ENCODE measurements at places on chromosomes 11 and 22.

GRCh38 chr11:27863637-27864036 is 163.4 kb upstream of the BDNF start:
- DNase-seq = no peak

DNA sequence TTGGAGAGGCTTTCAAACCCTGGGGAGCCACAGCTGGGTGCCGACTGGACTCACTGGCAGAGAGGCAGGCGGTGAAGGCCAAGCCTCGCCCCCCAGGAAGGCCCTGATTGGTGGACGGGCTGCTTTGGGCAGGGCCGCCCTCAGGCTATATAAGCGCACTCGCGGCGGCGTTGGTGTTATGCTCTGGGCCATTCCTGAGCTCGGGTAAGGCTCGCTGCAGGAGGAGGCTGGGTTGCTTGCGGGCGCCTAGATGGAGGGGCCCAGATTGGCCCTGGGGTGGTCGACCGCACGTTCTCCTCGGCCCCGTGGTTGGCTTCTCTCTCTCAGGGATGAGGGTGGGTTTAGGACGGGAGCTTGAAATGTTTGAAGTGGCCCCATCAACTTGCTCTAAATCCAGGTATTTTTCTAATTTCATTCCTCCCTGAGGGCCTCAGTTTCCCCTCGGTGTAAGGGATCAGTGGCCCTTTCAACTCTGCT is at the start of gene SPDYC:
Gene SPDYC (plus strand): TSS at position 176 of the 477 bp plus-strand sequence. CDS start 1,125 bp downstream, outside the sequence.
- no peak for DNase-seq

- DNase-seq = no peak
Measured at GRCh38 chr11:79021601-79022000, 419.2 kb downstream of the TENM4 start.

GRCh38 chr11:9815486-9816136 is 151.7 kb downstream of the SWAP70 start:
- no peak for DNase-seq

- no peak for DNase-seq
Measured at GRCh38 chr11:34128824-34129223, 23.4 kb downstream of the NAT10 start.

DNA sequence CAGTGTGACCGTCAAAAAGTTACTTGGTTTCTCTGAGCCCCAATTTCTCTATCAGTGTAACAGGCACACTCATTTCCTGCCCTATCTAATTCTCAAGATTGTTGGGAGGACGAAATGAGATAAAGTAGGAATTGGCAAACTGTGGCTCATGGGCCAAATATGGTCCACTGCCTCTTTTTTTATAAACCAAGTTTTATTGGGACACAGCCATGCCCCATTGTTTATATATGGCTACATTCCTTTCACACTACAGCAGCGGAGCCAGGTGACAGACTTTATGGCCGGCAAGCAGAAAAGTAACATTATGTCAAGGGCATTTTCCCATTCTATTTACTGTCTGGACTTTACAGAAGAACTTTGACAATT is 116.7 kb upstream of the TIMP3 start:
- no peak for DNase-seq

DNA sequence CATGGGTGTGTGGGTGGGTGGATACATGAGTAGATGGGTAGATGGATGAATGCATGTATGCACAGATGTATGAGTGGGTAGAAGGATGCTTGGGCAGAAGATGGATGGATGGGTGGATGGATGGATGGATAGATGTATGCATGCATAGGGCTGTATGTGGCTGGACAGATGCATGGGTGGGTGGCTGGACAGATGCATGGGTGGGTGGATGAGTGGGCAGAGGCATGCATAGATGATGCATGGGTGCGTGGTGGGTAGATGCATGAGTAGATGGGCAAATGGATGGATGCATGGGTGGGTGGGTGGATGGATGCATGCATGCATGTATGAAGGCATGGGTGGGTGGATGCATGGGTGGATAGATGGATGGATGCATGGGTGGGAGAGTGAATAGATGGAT is 6.8 kb upstream of the CD248 start:
- DNase-seq = no peak

- no peak for DNase-seq
Measured at GRCh38 chr11:75200531-75200930, 40.0 kb upstream of the TPBGL start.

DNA sequence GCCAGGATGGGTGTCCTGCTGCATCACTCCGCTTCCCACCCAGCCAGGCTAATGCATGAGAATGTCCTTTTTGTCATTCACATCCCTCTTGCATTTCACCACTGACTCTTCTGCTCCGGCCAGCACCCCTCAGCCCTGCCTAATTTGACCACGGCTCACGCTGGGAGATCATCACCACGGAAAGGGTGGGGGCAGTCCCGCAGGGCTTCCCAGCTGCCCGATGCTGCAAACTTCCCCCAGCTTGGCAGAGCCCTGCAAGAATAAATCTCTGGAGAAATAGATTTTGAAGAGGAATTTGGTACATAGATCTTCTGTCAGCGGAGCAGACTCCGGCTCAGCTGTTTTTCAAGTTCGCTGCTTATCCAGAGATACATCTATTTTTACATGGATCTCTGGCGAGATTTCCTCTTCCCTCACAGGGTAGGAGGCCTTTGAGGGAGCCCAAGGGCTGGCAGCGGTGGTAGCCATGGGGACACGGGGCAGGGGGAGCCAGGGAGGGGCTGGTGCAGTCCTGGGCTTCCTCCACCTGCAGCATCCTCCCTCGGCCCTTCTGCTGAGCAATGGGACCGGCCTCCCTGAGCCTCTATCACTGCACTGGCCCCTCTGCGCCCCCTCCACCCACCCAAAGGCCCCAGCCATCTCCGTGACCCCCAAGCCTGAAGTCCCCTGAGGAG is 62.6 kb downstream of the BUD13 start:
- no peak for DNase-seq

Measured in CD4-positive, alpha-beta T cell treated with Interleukin-4 for 1 hour (primary cell).